ENCODE measurements at places on chromosomes 4 and X.

DNA sequence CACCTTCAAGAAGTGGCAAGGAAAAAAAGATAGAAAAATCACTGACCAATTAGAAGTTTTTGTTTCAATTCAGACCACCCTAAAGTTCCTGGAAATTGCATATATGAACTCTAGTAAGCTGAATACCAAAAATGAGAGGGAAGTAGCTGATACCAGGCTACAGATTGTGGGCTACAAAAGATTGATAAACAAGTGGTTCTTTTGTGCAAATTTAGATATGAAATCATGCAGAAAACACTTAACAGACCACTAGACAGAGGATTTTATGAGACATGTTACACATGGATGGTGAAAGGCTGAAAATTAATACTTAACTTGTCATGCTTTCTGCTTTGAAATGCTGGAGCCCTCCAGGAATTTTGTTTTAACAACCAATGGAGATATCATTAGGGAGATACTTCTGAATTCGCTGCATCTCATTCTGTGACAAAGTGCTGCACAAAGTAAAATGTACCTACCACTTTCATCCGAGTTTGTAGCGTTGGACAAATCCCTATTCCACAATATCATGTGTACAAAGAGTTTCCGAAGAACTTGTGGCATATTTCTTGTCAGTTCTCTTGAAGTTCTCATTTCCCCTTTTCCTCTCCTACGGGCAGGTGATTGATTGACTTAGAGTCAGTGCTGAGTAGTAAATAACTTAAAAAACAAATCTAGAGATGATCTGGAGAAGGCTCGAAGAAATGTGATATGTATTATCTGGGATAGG, 235.0 kb downstream of the PALLD start:
- DNase-seq = no peak

- no peak for DNase-seq
These were observed 95.2 kb upstream of the DKK2 start for GRCh38 chr4:107131295-107131694.

GRCh38 chr4:88341227-88342192, 37.1 kb upstream of the HERC6 start:
- no peak for DNase-seq

GRCh38 chr4:167688660-167689142, 403.6 kb upstream of the ANXA10 start:
- no peak for DNase-seq

- DNase-seq = no peak
These were observed 1.9 kb downstream of the ENPP6 start for GRCh38 chr4:184215709-184216328.

- DNase-seq = no peak
These were observed 5.0 kb downstream of the PLP2 start for GRCh38 chrX:49176421-49177326.

GRCh38 chr4:88949605-88950004, 107.4 kb downstream of the FAM13A start:
- DNase-seq = no peak

- DNase-seq = no peak
These were observed 205.5 kb downstream of the UNC5C start for GRCh38 chr4:95343235-95343634.

DNA sequence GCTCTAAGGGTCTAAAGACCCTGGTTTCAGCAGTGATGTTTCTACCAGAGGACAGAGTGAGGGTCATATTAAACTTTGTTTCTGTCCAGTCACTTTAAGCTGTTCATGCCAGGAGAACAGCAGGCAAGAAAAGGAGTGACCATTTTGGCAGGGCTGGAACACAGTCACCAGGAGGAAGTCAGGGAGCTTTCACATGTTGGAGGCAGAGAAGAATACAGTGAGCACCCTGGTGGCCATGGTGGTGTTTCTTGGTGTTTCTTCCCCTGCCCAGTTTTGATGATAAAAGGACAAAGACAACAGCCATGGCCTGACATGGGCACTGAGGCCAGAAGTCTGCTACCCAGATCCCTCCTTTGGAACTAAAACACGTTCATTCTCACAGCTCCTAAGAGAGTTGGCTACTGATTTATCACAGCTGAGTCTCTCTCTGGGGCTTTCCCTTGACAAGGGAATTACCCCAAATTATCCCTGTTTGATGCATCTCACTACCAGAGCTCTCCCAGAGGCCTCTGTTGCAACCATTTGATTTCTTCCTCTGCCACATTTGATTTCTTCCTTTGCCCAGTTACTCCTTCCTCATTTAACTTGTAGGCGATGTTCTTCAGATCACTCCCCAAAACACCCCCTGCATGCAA, 106.4 kb upstream of the NWD2 start:
- DNase-seq = no peak

DNA sequence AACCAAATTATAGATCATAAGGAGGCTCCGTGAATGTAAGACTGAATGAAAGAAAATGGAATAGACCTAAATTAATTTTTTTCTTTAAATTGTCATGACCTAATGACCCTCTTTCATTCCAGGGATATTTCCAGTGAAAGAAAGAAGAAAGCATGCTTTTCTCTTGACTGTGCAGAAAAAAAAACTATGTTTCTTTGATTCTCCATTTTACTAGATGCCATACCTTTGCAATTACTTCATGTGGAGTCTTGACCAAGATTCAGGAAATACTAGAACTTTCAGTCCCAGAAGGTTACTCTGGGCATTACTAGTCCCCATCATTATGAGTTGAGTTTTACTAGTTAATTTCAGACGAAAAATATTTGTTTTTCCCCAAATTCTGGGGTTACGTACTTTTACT, 6.4 kb upstream of the COMMD8 start:
- no peak for DNase-seq

- no peak for DNase-seq
These were observed 56.3 kb downstream of the ENOX2 start for GRCh38 chrX:130846746-130847145.

GRCh38 chrX:130118441-130119311, 8.4 kb upstream of the ELF4 start:
- no peak for DNase-seq

DNA sequence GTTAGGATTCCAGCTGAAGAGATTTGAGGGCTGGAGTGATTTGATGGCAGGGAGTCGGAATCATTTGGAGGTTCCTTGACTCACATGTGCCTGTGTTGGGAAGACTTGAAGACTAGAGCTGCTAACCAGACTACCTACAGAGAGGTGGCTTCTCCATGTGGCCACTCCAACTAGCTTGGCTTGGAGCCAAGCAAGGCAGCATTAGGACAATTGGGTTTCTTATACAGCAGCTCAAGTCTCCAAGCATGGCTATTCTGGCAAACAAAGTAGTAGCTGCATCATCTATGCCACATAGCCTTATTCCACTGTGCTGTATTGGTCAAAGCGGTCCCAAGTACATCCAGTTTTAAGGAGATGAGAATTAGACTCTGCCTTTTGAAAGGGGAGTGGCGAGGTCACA, 171.7 kb upstream of the SLC4A4 start:
- DNase-seq = no peak

DNA sequence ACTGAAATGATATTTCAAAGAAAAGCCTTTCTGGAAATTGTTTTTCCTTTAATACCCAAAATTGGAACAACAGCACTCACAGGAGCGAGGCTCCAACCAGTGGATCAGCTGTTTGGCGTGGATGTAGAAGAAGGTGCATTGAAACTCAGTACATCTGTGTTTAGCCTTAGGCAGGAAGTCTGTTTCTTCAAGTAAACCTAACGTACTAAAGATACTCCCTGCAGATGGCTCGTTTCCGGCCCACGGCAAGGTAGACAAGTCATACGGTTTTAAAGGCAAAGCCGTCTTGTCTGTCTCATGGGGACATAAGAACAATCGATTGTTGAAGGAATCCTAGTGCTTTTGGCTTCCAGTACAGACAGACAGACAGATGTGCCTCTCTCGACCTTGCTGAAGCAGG, 50.0 kb upstream of the CLCN4 start:
- DNase-seq = no peak

DNA sequence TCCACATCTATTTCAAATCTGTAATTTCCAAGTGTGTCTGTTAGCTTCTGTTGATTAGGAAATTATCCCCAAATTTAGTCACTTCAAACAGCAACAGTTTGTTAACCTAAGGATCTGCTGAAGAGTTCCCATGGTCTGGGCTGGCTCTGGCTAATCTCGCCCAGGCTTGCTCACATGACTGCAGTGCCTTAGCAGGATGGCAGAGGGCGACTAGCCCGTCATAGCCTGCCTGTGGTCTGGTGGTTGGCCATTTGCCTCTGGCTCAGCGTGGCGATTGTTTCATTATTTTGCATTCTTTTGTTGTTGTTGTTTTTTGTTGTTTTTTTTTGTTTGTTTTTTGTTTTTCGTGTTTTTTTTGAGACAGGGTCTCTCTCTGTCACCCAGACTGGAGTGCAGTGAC, 264.0 kb downstream of the TRIML1 start:
- DNase-seq = no peak

DNA sequence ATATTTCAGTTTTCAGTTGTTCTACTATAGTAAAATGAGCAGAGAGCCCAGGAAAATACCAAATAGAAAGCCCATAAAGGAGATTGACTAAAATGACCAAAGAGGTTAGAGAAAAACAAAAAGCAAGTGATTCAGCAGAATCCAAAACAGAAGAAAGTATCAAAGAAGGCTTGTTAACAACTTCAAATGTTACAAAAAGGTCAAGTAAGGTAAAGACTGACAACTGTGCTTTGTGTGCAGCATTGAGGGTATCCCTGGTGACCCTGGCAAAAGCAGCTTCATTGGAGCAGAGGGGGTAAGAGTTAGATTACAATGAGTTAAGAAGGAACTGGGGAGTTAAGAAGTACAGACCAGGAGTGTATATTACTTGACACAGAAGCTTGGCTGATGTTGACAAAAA, 317.9 kb downstream of the OPHN1 start:
- DNase-seq = no peak

Data from stimulated activated CD8-positive, alpha-beta memory T cell treated with anti-CD3 and anti-CD28 coated beads, Interleukin-7, amount 100 ng/mL, for 1 hour (primary cell).